AG08395 (cell line): ENCODE measurements at places on chromosomes 3 and 15.

DNA sequence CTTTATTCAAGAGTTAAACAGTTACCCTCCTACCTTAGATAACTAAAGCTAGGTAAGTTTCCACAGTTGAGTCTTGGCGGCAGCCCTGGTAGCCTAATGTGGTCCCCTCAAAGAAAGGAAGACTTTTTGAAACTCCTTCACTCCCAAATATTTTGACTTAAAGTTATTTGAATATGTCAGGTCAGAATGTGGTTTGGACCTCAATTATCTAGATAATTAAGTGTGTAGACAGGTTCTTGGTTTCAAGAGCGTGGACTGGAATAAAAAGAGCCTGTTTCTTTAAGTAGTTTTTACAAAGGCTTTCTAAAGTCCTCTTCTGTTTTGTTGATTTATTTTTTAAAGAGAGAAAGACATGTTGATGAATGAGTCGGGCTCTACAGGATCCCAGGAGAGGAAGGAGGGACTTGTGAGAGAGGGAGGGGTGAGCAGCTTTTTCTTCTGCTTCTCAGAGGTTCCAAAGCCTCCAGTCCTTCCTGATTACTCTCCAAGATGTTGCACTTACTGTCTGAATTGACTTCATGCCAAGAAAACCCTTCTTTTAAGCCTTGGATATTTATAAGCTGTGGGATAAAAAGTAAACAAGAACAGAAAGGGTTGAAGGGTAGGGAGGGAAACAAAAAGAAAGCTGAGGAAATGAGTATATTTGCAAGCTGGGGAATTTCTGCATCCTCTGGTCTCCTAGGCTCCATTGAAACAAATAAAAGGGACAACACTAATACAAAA lies 457.4 kb downstream of the IGSF11 start:
- no peak for DNase-seq

DNA sequence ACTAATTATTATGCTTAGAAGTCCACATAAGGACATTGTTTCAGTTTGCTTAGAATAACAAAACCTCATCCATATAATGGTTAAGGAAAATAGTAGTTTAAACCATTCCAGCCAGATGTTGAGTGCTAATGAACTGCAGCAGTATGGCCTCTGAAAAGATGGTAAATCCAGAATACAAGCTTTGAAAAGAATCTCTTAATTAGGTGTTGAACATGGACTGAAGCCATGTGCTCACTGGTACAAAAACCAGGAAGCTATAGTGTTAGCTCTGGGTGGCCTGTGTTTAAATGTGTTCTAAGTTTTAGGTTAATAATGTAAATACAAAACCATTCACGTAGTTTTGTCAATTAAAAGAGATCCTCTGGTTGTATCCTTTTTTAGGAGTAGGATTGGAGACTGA lies 78.2 kb downstream of the GALK2 start:
- DNase-seq, result no peak

- no peak for DNase-seq
Measured at GRCh38 chr3:38549082-38549481, 52.9 kb downstream of the EXOG start.

GRCh38 chr15:39285071-39285470 lies 295.8 kb upstream of the THBS1 start:
- DNase-seq, result no peak

- DNase-seq, result no peak
Measured at GRCh38 chr3:129312671-129313414, 34.2 kb downstream of the HMCES start.

GRCh38 chr15:96670389-96670788 lies 339.9 kb downstream of the NR2F2 start:
- no peak for DNase-seq

- peak; percentile 10 for DNase-seq
Measured at GRCh38 chr3:76039431-76039830, 254.1 kb upstream of the ZNF717 start.

DNA sequence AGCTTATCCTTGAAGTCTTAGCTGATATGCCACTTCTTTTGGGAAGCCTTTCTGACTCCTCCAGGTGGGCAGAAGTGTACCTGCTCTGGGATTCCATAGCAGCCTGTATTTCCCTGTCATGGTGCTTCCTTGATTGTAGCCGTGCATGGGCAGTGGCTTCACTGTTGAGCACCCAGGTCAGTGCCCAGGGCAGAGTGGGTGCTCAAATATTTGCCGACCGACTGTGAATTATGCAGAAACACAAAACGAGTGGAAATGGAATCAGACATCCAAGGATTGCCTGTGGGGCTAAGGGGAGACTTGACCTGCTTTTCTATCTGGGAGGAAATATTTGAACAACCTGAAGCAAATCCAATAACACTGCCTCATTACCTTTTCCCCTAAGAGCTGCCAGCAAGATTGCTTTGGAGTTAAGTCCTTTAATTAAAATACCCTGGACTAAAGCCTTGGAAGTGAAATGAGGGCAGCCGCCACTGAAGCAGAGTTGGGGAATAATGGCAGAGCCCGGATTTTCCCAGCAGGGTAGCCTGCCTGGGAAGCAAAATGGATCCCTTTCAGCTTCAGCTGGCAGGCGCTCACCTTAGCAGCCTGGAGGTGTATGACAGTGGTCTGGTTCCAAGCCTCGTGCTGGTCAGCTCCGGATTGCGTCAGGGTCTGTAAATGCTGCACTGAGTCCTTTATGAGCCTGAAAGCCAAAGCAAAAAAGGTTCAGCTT lies 14.9 kb downstream of the ACOX2 start:
- DNase-seq, result no peak

GRCh38 chr15:74283368-74283767 lies 47.2 kb downstream of the CCDC33 start:
- no peak for DNase-seq

GRCh38 chr15:45555934-45556608 lies 31.1 kb upstream of the BLOC1S6 start:
- DNase-seq, result no peak
